ENCODE measurements at places on chromosomes 13 and 19.
A peak's percentile ranks its signal among the peaks of the same experiment; 100 is the strongest.

GRCh38 chr13:31456056-31456455 lies 256.3 kb downstream of the B3GLCT start:
- DNase-seq = no peak

GRCh38 chr13:113526466-113527220 lies 36.1 kb upstream of the DCUN1D2 start:
- DNase-seq = no peak

- peak; percentile 41 for DNase-seq
Observed at GRCh38 chr13:99501848-99502301, 603 bp downstream of the TM9SF2 start.

DNA sequence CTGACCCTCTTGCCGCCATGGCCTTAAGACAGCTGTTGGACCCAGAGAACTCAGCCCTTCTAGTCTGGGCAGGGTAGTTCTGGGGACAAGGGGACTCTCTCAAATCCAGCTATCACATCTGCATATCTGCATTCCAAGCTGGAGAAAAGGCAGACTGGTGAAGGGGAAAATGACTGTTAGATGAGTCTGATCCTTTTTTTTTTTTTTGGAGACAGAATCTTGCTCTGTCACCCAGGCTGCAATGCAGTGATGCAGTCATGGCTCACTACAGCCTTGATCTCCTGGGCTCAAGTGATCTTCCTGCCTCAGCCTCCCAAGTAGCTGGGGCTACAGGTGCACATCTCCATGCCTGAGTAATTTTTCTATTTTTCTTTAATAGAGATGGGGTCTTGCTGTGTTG lies 114.3 kb downstream of the SIPA1L3 start:
- DNase-seq = no peak

DNA sequence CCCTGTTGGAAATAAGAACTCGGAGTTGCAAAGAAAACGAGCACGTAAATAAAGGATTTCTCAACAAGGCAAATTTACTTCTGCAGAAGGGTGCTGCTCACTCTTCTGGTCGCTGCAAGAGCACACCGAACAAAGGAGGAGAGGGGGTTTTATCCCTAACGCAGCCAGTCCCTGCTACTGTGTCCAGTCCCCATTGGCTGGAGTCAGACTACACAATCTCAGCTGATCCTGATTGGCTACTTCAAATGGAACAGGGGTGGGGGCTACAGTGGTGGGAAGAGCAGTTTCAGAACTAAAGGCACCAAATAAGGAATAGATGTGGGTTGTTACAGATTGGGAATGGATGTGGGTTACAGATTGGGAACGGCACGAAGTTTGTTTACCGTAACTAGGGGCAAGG lies 63.9 kb upstream of the MCF2L start:
- DNase-seq = no peak

DNA sequence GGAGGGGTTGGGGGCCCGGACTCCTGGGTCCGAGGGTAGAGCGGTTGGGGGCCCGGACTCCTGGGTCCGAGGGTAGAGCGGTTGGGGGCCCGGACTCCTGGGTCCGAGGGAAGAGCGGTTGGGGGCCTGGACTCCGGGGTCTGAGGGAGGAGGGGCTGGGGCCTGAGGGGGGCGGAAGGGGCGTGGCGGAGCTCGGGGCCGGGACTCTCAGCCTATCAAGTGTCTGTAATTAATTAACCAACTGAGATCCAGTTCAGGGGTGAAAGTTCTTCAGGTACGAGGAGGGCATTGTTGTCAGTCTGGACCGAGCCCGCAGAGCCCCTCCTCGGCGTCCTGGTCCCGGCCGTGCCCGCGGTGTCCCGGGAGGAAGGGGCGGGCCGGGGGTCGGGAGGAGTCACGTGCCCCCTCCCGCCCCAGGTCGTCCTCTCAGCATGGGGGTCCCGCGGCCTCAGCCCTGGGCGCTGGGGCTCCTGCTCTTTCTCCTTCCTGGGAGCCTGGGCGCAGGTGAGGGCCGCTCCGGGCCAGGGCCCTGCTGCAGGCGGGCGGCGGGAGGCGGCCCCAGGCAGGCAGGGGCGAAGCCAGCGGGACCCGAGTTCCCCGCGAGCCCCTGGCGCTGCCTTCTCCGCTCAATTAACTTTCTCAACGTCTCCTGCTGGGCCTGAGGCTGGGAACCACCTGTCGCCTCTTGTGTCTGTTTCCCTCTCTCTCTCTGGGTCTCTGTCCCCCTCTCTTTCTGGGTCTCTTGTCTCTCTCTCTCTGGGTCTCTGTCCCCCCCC lies 697 bp downstream of the FCGRT start:
- no peak for DNase-seq

- no peak for DNase-seq
Observed at GRCh38 chr13:100214886-100215285, 126.0 kb downstream of the PCCA start.

GRCh38 chr13:46586751-46587514 lies 34.0 kb downstream of the LRCH1 start:
- DNase-seq = no peak

DNA sequence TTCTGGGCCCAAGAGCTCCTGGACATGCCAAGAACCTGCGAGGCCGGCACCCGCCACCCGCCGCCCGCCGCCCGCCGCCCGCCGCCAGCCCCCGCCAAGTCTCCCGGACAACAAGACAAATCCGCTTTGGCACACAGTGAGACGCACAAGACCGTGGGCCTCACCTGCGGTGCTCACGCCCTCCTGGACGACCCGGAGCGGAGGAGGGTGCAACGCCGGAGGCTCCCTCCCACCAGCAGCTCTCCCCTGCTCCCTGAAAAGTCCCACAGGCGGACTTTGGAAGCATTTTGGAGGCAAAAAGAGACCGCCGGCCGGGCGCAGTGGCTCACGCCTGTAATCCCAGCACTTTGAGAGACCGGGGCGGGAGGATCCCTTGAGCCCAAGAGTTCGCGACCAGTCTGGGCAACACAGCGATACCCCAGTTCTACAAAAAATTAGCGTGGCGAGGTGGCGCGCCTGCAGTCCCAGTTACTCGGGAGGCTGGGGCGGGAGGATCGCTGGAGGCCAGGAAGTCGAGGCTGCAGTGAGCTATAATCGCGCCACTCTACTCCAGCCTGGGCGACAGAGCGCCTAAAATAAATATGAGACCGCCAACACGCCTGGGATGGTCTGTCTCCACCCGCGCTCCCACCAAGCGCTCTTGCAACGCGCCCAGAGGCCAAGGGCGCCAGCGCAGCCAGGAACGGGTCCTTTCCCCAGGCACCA lies 783 bp downstream of the RHPN2 start:
- DNase-seq = no peak

DNA sequence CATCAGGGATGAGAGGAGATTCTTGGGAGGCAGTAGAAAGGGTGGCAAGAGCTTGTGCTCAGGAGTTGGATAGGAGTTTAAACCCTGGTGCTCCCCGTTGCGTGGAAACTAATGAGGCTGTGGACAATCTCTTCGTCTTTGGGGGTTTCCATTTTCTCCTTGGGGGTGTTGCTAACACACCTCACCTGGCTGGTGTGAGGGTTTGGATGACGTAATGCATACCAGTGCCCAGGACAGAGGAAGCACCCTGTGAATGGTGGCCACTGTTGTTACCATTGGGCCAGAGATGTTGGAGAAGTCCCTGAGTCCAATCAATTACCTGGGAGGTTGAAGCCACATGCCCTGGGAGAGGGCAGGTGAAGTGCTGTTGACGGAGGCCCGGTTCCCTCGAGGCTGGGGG lies 146.5 kb downstream of the URI1 start:
- no peak for DNase-seq

GRCh38 chr13:20057963-20058362 lies 99.4 kb downstream of the ZMYM2 start:
- peak; percentile 11 for DNase-seq

GRCh38 chr13:58619396-58620113 lies 988.0 kb downstream of the PCDH17 start:
- no peak for DNase-seq

GRCh38 chr13:27065582-27065981 lies 106.0 kb downstream of the USP12 start:
- DNase-seq = no peak

DNA sequence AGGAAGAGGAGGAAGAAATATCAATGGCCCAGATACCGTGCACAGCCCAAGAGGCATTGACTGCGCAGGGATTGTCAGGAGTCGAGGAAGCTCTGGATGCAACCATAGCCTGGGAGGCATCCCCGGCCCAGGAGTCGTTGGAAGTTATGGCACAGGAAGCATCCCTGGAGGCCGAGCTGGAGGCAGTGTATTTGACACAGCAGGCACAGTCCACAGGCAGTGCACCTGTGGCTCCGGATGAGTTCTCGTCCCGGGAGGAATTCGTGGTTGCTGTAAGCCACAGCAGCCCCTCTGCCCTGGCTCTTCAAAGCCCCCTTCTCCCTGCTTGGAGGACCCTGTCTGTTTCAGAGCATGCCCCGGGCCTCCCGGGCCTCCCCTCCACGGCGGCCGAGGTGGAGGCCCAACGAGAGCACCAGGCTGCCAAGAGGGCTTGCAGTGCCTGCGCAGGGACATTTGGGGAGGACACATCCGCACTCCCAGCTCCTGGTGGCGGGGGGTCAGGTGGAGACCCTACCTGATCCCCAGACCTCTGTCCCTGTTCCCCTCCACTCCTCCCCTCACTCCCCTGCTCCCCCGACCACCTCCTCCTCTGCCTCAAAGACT lies 36.0 kb downstream of the KEAP1 start:
- DNase-seq = no peak

DNA sequence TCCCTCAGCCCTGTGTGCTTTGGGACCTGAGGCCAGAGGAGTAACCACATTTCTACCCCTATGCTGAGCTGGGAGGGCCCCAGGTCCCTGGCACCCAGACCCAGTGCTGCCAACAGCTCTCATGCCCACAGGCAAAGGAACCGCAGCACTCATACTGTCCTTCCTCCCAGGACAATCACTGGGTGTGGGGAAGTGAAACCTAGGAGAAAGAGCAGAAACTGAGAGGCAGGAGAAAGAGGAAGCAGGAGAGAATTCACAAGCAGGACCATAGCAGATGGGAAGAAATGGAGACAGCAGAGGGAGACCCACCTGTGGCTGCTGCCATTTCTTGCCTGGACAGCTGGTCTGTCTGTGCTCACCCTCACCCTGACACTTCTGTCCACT lies 18.9 kb downstream of the CCDC97 start:
- peak; percentile 49 for DNase-seq

DNA sequence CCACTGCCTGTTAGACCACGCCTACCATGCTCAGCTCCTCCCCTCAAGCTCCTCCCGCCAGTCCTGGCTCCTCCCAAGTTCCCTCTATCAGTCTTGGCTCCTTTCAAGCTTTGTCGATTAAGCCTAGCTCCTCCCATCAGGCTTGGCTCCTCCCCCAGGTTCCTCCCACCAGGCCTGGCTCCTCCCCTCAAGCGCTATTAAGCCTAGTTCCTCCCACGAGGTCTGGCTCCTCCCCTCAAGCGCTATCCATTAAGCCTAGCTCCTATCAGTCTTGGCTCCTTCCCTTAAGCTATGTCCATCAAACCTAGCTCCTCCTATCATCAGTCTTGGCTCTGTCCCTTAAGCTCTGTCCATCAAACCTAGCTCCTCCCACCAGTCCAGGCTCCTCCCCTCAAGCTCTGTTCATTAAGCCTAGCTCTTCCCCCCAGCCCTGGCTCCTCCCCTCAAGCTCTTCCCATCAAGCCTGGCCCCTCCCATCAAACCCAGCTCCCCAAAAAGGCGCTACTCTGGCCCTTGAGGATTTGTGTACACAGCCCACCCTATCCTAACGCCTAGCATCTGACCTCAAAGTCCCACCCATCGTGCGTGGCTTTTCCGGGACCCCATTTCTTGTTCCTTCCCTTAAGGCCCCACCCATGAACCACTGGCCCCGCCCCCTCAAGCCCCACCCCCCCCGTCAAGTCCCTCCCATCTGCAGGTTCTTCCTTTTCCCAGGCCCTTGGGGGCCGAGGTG lies 10.0 kb downstream of the CAMSAP3 start:
- no peak for DNase-seq

- DNase-seq = no peak
Observed at GRCh38 chr19:43776286-43776685, 4.5 kb downstream of the KCNN4 start.

GRCh38 chr19:48873476-48874302 lies 1.5 kb downstream of the PPP1R15A start:
- no peak for DNase-seq

DNA sequence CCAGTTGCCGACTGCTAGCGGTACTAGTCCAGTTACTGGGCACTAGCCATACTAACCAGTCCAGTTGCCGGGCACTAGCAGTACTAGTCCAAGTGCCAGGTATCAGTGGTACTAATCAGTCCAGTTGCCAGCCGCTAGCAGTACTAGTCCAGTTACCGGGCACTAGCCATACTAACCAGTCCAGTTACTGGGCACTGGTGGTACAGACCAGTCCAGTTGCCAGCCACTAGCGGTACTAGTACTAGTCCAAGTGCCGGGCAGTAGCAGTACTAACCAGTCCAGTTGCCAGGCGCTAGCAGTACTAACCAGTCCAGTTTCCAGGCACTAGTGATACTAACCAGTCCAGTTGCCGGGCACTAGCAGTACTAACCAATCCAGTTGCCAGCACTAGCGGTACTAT lies 124.1 kb upstream of the MCF2L start:
- DNase-seq = no peak

DNA sequence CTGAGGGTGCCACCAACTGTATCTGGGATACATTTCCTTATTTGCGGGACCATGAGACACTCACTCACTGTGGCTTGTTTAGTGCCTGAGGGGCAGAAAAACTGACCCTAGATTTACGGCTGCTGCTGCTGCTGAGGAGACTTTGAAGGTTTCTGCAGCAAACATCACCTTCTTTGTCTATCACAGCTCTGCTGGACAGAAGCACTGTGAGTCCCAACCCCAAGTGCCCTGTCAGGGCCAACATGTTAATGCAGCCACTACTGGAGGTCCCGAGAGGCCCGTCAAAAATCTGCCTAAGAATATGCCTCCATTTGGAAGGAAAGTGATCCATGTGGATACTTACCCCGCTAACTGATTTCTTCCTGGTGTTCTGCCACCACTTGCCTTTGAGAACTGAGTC lies 37.3 kb upstream of the UBL3 start:
- no peak for DNase-seq

GRCh38 chr13:85737952-85738351 lies 61.3 kb downstream of the SLITRK6 start:
- DNase-seq = no peak

DNA sequence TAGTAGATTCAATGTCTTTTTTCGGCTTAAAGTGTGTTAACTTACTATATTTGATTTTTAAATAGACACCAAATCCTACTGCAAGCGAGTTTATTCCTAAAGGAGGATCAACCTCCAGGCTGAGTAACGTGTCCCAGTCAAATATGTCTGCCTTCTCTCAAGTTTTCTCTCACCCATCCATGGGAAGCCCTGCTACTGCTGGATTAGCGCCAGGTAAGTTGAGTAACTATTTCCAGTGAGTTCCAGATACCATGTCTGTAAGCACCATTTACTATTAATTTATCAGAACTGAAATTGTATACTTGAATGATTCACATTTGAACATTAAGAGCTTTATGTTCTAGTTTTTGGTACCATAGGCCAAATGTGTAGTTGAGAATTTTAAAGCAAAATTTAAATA lies 81.8 kb downstream of the PAN3 start:
- no peak for DNase-seq

- DNase-seq = no peak
Observed at GRCh38 chr19:12834566-12834943, at the start of gene RTBDN. Gene RTBDN, minus strand, starts transcription at chr19:12834579. Its CDS starts 4,600 bp downstream, at chr19:12829979.

GRCh38 chr19:14118165-14119051 lies 846 bp upstream of the PRKACA start:
- peak; percentile 95 for DNase-seq
